ENCODE measurements at places on chromosomes 11 and 22.

- DNase-seq = peak; percentile 85
Observed at GRCh38 chr22:36856121-36856791, 4.5 kb upstream of the NCF4 start.

DNA sequence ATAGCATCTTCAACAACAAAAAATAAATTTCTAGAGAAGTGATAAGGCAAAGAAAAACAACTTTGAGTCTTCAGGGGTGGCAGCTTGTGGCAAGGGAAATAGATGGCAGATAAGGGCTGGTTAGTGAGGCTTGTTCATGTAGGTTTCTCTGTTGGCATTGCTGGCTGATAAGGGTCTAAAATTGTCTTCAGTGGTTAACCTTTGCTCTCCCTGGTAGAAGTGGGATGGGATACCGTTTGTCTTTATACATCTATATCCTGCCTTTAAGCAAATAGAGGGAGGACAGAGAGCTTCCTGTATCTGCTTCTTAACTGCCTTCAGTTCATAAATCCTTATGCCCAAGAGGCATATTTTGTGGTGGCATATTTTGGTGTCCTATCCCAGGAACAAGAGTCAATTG lies 57.1 kb downstream of the TRAF6 start:
- DNase-seq = peak; percentile 84

DNA sequence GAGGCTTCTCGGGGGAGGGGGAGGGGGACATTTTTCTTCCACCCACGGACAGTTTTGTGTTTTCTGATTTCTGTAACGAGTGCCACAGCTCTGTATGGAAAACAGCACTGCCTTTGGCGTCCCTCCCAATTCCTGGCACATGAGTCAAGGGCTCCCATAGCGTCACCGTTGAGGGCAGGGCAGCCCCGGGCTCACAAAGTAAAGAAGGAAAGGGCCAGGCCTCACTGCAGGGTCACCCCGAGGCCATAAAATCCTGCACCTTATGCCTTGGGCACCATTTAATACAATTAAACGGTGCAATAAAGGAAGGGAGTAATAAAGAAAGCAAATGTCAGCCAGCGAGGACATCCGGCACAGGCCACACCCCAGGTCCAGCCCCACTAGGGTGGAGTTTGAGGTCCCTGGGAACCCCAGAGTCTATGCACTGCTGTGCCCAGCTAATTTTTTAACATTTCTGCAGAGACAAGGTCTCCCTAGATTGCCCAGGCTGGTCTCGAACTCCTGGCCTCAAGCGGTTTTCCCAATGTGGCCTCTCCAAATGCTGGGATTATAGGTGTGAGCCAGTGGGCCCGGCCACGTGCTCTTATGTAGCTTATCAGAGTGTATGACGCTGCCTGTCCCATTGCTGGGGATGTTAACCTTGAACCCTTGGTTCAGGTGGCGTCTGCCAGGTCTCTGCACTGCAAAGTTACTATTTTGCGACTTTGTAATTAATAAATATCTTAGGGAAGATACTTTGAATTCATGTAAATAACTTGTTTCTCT lies 13.6 kb upstream of the MUC2 start:
- no peak for DNase-seq

DNA sequence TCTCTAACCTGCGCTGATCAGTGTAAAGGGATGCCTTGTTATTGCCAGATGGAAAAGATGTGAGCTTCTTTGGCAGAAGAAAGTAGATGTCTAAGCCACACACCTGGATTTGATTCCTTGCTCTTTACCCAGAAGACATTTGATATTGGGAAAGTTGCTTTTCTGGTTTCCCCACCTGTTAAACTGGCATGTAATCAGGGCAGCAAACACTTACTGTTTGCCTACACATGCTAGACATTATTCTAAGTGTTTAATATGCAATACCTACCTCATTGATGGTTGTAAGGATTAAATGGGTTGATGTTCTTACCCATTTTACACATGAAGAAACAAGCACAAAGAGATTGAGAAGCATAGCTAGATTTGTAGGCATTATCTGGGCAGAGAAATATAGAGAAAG lies 16.6 kb downstream of the ASRGL1 start:
- no peak for DNase-seq

DNA sequence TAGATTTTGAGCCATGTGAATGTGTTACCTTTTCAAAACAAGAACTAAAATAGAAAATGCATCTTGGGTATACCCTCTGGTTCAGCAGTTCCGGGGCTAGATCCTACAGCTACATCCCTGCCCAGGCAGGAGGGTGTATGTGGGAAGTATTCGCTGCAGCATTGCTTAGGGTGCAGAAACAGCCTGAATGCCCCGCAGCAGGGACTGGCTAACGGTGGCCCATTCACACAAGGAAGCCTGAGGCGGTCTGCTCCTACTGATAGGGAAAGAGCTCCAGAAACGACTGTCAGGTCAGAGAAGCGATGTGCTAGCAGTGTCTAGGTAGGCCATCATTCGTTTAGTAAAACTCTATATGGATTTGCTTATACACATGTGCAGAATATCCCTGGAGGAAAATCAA lies 9.9 kb upstream of the RASL10A start:
- no peak for DNase-seq

DNA sequence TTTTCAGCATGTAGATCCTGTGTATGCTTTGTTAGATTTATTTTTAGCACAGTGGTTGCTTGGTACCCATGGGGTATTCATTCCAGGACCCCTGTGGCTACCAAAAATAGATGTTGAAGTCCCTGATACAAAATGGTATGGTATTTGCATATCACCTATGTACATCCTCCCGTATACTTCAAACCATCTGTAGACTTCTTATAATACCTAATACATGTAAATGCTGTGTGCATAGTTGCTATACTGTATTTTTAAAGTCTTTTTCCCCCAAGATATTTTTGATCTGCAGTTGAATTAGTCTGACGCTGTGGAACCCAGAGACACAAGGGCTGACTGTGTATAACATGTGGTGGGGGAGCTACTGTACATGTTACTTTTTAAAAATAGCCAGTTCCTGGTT lies 101.1 kb downstream of the ATXN10 start:
- DNase-seq = no peak

GRCh38 chr11:68335683-68336082 lies 23.3 kb downstream of the LRP5 start:
- peak; percentile 40 for DNase-seq

DNA sequence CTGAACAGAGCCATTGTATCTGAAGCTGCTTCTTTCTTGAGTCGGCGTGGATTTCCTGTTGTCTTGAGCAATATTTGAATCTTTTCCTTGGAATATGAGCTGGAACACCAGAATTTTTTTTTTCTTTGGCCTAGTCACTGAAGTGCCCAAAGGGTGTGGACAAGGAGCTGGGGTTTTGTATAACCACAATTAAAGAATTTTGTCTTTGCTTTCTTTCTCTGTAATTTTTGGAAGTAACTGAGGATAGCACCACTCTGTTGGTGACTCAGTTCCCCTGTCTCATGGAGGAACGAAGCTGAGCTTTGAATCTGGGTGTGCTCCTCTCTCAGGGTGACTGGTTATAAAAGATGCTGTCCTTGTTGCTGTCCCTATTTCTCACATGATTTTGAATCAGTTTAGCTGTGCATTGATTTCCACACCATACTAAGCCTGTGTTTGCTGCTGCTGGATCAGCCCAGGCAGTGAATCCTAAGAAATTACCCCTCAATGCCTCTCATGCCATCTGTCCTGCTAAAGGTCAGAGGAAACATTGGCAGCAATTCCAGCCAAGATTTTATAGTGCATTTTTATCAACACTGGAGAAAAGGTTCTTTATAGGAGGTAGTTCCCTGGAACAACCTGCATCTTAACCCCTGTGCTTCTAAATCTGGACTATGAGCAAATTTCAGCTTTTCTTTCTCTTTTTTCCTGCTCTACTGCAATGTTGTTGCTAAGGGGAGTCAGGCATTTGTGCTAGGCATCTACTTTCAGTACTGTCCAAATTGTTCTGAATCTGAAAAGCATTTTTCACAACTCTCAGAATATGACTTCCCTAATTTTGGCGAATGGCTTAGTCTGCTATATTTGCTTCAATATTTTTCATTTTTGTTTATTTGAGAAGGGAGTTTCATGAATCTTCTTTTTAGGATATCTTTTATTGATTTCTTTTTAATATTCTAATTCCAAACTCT lies 540.8 kb downstream of the SOX6 start:
- no peak for DNase-seq

DNA sequence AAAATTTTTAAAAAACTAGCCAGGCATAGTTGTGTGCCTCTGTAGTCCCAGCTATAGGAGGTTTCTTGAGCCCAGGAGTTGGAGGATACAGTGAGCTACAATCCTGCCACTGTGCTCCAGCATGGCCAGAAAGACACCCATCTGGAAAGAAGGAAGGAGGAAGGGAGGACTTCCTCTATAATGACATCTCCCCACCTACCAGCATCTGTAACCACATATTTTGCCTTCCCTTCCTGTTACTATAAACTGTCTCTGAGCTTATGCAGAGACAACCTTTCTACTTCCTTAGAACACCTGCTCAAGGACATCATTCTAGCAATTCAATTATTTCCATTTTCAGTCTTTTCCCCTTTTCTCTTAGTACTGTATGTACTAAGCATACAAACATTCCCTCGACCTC lies 2.2 kb upstream of the NUP160 start:
- peak; percentile 48 for DNase-seq

- no peak for DNase-seq
Observed at GRCh38 chr22:47303161-47303890, 540.9 kb downstream of the TBC1D22A start.

DNA sequence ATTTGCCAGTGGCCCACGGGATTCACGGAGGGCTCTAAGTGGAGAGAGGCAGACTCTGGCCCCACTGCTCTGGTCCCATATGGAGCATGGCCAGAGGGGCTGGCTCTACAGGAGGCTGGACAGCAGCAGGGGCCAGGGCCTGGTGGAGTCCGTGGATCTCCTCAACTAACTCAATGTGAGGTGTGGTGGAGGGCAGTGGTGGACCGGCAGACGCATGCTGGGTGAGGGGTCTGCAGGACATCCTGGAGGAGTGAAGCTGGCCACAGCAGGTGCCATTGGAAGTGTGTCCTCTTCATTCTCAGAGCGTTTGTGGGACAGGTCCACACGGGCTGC lies 15.6 kb downstream of the IGF2 start:
- no peak for DNase-seq

DNA sequence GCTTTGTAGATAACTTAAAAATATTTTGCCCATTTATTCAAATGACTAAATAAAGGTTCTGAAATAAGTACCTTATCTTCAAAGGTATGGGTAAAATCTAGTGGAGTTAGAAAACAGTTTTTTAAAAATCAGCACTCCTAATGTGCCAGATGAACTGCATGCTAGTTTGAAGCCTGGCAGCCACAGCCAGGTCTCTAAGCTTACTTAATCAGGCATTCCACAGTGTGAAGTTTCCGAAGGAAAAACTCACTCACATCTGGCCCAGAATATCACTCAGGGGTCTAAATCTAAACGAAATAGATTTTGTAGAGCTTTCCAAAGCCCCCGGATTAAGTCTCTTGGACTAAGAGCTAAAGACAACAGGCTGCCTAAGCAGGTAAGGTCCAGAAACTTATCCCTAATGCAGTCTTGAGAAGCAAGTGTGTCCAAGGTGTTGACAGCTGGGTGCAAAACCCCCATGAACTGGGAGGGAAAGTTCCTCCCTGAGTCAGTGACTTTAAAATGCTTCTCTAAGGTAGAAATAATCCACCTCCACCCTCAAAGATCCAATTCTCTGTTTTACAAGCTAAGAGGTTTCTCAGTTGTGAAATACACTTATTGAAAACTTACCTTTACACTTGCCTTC lies 157.6 kb downstream of the FCHSD2 start:
- no peak for DNase-seq

DNA sequence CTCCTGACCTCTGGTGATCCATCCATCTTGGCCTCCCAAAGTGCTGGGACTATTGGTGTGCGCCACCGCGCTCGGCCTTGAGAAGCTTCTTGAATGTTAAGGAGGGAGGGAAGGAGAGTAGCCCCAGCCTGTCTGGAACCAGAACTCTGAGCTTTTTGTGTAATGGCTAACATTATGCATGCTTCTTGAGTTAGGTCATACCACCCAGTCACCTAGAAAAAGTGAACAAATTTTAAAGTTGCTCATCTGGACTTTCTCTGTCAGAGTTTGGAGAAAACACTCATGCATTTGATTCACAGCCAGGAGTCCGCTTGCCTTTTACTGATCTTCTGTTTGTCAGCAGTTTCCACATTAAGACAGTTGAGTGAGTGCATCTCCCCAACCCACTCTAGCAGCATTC lies 82.1 kb downstream of the PPP6R3 start:
- no peak for DNase-seq

GRCh38 chr11:256952-257737 lies 20.4 kb downstream of the PSMD13 start:
- peak; percentile 48 for DNase-seq

- DNase-seq = peak; percentile 54
Observed at GRCh38 chr22:31496735-31497146, 405 bp downstream of the SFI1 start.

DNA sequence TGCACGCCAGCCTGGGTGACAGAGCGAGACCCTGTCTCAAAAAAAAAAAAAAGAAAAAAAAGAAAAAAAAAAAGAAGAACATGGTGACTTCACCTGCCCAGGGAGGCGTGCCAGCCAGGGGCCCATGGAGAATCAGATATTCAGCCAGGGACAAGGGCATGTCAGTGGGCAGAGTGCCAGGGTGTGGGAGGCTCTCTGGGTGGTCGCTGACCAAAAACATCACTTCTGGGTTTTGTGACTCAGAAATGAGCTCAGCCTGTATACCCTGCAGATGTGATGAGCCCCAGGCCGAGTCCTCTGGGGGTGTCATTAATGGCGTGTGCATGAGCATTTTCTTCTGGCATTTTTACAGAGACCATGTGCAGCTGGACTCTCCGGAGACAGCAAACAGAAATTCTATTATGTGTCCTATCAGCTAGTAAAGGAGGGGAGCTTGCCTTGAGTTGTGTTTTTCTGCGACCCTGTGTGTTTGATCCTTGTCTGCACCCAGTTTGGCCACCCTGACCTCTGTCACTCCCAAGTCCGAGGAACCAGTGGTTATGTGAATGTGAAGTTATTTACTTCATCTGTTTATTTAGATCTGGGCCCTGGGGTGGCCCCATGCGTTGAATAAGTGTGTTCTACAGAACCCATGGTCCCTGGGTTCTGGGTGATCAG lies 53.6 kb downstream of the BCR start:
- peak; percentile 35 for DNase-seq

DNA sequence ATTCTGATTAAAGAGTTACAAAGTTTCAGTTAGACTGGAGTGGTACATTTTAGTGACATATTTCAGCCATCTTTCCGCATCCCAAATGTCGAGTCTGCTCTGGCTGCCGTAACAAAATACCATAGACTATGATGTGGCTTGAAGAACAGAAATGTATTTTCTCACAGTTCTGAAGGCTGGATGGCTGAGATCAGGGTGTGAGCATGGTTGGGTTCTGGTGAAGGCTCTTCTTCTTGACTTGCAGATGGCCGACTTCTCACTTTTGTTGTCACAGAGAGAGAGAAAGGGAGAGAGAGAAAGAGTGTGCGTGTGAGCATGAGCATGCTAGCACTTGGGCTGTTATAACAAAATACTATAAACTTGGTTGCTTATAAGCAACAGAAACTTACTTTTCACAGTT lies 335.4 kb upstream of the RAG2 start:
- no peak for DNase-seq

GRCh38 chr11:92886243-92886905 lies 83.1 kb upstream of the MTNR1B start:
- peak; percentile 74 for DNase-seq

All from NB4 (cell line).